ENCODE measurements at places on chromosomes 7 and 10.
A peak's percentile ranks its signal among the peaks of the same experiment; 100 is the strongest.

GRCh38 chr7:116180302-116180701 is 30.0 kb upstream of the TES start:
- DNase-seq: peak; percentile 27

GRCh38 chr7:102454468-102454867 is 10.2 kb downstream of the ALKBH4 start:
- DNase-seq: no peak

DNA sequence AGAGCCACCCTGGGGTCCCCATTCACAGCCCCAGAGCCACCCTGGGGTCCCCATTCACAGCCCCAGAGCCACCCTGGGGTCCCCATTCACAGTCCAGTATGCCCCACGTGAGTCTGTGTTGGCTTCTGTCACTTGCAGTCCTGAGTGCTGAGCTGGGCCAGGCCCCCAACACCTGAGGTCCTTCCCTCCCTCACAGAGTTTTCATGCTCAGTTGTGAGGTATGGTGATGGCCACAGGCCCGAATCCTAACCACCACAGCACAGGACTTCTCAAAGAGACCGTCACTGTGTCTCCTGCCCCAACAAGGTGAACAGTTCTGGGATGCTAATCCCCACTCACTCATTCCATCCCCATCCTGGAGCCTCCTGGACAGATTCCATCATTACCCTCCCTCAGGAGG is 239.2 kb downstream of the PTPRN2 start:
- no peak for DNase-seq

DNA sequence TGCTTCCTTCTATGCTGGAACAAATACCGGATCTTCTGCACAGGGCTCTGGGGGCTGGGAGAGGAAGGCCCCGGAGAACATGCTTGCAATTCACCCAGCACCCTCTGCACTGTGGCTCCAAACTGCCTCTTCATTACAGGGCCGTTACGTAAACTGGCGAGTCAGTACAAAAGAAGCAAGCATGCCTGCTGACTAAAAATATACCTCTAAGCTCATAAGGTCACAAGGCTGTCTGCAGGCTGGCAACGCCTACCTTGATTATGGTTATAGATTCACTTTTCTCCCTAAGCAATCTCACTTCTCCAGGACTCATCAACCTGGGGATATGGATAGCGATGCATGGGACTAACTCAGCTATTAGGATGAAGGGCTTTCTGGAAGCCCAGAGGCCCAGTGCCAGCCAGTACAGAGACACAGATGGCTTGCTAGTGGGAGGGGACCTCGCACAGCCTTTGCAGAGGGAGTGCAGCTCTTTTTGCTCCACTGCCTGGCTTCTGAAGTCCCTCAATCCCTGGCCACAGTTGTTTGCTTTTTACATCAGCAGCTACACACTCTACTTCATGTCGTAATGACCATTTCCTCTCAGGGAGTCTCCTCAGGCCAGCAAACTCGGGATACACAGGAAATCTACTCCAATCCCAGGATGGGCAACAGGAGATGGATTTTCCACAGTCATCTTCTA is 96.1 kb downstream of the SH3PXD2A start:
- no peak for DNase-seq

DNA sequence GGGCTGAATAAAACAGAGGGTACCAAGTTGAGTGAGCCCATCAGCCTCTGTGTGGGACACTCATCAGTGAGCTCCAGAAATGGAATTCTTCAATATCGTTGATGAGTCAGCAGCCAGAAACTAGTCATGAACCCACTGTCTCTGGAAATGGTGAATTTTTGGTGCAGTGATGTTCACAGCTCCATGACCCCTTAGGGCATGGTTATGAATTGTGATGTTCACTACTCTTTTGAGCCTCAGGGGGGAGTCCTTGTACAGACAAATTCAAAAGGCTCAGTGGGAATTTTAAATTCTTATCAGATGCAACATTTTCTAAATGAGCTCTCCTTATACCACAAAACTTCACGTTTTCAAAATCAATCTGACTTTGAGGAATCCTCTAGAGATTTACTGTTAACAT is 335.7 kb downstream of the PHTF2 start:
- DNase-seq: no peak
